ENCODE measurements at places on chromosomes 1 and 21.

- DNase-seq, result no peak
These were observed 65.7 kb downstream of the MAP3K7CL start for GRCh38 chr21:29195981-29196669.

DNA sequence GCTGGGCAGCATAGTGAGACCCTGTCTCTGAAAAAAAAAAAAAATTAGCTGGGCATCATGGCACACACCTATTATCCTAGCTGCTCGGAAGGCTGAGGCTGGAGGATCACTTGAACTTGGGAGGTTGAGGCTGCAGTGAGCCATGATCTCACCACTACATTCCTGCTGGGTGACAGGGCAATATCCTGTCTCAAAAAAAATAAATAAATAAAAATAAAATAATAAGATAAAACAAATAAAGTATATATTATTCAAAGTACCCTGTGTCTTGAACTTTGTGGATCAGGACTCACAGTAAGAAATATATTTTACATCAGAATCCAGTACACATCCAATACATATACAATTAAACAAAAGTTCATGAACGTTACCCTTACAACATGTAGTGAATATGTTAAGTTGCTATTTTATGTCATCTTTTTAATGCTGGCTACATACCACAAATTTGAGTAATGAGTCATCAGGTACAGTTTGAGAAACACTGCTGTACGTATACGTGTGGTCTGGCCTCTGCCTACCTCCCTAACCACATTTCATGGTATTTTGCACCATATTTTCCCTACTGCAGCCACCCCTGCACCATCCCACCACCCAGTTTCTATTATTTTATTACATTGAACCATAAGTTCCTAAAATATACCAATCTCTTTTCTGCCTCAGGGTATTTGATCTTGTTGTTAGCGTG lies 4.4 kb downstream of the NME7 start:
- DNase-seq, result no peak

- DNase-seq, result no peak
These were observed 91.4 kb downstream of the LYPLAL1 start for GRCh38 chr1:219265026-219265515.

- no peak for DNase-seq
These were observed 302.1 kb upstream of the SPAG17 start for GRCh38 chr1:118487091-118487490.

DNA sequence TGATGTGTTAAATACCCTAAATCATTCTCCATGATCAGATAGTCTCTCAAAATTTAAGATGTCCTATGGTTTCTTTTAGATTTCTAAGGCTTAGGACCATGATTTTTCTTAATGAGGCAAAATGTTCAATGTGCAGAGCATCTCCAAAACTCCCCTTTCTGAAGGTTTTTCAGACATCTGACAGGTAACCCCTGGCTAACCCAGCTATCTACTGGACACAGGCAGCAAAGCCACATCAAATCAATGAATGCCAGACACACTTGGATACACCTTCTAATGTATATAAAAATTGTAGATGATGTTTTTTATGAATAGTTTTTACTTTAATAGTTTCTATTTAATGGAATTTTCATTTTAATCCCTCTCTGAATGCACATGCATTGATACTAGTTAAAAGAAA lies 285.6 kb downstream of the GRIK1 start:
- no peak for DNase-seq

DNA sequence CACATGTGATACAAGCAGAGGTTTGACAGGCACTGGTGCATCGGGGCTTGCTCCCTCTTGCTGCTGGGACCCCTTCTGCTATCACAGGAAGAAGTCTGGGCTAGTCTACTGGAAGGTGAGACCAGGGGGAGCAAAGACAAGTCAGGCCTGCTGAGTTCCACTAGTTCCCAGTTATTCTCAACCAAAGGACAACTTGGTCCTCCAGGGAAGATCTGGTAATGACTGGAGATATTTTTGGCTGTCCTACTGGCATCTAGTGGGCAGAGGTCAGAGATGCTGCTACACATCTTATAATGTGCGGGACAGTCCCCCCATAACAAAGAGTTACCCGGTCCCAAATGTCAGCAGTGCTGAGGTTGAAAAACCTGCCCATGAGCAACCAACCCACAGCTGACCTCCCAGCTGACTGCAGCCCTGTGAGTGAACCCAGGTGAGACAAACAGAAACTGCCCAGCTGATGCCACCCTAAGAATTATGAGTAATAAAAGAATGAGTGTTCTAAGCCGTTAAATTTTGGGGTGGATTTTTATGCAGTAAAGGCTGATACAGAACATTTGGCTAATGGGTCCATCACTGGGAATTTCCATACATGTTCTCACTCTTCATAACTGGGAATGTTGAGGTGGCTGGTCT lies 71.6 kb downstream of the NENF start:
- no peak for DNase-seq

- no peak for DNase-seq
These were observed 24.3 kb downstream of the AHCTF1 start for GRCh38 chr1:246907472-246907871.

- no peak for DNase-seq
These were observed 159.0 kb upstream of the CD34 start for GRCh38 chr1:208069908-208070307.

- DNase-seq, result no peak
These were observed 48.2 kb downstream of the RAB3GAP2 start for GRCh38 chr1:220224033-220224432.

DNA sequence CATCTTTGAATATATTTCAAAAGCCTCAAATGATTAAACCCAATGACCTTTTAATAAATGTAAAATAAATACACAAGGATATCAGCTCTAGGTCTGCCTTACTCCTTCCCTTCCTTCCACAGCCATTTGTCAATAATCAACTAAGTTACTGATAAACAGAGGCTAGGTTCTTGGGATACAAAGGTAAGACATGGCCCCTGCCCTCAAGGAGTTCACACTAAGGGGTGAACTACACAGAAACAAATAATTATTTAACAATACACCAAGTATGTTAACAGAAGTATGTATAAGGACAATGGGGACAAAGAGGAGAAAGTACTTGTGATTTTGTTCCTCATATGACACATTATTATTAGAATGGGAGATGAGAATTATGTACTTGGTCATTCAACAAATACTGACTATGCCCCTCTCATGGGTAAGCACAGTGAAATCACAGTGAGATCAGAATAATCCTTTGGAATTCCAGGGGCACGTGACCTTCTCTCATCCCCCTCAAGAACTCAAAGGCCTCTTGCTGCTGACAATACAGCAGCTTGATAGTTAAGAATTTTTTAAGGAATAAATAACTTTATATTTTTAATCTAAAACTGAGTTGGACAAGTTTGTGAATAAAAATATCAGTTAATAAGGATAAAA lies 40.2 kb downstream of the ATP1B1 start:
- DNase-seq, result no peak

DNA sequence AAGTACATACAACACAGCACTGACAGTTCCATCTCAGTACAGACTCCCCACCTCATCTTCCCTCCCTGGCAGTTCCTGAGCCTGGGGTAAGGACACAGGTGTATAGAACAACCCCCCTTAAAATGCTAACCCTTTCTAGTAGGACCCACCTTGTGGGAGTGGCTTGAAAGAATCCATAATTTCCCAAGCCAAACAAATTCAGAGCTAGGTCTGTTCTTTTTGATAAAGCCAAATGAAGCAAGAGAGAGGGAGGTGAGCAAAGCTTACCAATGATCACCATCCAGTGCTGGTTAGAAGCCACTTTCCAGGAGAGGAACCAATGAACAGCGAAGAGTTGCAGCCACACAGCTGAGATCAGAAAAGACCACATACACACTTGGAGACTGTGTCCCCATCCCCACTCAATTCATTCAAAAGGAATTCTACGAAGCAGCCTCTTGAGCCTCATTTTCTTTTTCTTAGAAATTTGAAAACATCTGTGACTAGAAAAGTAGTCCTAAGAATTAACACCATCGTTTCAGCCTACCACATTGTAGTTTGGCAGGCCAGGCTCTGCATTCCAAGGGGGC lies 9.2 kb downstream of the UBE2Q1 start:
- no peak for DNase-seq

DNA sequence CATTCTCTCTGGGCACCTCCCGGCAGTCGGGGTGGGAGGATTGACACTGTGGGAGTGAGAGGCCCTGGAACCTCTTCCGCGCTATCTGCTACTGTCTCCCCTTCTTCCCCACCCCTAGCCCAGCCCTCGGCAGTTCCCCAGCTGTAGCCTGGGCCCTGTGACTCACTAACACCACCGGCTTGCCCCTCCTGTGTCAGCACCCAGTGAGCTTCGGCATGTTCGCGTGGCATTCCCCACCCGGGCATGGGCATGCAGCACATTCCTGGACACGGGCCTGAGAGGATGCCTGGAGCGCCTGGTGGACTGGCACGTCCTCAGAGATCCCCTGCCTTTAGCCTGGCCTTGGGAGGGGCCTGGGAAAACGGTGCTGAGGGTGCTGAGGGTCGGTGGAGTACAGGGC lies 1.3 kb downstream of the CDK18 start:
- no peak for DNase-seq

- DNase-seq, result no peak
These were observed 19.9 kb upstream of the UBE2U start for GRCh38 chr1:64183395-64184002.

- DNase-seq, result no peak
These were observed 11.0 kb downstream of the WLS start for GRCh38 chr1:68221001-68221979.

DNA sequence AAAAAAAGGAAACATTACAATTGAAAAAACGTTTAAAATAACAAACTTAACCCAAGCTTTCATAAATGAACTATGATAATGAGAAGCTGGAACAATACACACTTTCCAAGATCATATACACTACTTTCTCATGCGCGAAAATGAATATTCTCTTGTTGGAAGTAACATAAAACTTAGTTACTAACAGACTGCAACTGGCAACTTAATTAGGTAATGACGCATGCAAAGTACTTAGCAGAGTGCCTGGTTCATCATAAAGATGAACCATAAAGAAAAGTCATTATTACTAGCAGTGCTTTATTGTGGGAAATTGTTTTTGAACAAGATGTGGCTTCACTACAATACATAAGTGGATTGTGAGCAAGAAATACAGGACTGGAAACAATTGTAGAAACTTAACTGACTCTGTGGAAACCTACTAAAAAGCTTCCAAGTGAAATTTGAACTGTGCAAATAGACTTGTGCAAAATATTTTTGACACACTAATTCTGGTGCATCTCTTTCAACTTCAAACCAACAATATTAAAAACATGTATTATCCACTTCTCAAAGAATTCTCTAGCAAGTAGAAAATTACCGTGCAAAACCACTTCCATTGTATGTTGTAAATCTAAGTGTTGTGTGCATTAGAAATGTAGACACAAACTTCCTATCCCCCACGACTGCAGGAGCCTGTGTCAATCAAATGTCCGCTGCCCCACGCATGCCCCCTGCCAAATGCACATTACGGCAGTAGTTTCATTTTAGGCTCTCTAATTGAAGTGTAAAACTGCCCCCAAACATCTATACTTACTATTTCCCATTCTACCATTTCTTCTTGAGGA lies 2.0 kb downstream of the ARHGAP29 start:
- DNase-seq, result no peak

DNA sequence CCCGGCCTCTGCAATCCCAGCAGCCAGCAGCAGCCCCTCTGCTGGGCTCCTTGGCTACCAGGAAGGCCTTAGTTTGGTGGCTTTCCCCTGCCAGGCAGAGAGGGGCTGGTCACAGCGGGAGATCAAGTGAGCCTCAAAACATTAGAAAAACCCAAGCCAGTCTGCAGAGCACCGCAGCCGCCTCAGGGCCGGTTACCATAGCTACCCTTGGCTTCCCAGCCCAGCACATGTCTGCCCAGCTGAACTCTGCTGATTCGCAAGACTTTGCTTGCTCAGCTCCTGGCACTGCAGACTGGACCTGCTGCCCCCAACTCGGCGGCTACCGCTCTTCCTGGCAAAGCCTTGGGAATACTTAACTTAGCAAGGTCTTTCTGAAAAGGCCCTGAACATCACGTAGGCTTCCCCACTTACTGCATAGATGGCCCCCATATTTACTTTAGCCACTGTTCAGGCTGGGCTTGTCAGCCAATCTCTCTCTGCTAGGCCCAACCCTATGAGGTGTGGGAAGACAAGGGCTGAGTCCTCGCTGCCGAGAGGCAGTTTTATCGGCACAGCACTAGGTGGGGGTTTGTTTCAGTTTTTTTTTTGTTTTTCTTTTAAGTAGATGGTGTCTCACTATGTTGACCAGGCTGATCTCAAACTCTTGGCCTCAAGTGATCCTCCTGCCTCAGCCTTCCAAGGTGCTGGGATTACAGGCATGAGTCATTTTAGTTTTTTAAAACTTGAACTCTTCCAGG lies 28.6 kb upstream of the PLEKHG5 start:
- DNase-seq, result peak; percentile 91
